ENCODE measurements at places on chromosomes 13 and 19.

- no peak for ATAC-seq
Measured at GRCh38 chr19:15254547-15254946, 22.3 kb upstream of the EPHX3 start.

DNA sequence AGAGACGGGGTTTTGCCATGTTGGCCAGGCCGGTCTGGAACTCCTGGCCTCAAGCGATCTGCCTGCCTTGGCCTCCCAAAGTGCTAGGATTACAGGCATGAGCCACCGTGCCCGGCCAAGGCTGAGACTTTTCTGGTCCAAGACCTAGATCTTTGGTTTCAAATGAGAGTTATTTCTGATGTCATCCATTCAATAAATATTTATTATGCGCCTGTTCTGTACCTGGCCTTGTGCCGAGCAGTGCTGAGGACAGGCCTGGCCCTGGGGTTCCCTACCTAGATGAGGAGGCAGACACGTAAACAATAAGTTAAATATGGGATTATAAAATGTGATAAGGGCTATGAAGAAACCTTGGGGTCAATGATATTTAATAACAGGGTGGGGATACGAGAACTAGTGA is 4.5 kb downstream of the RELB start:
- no peak for ATAC-seq

DNA sequence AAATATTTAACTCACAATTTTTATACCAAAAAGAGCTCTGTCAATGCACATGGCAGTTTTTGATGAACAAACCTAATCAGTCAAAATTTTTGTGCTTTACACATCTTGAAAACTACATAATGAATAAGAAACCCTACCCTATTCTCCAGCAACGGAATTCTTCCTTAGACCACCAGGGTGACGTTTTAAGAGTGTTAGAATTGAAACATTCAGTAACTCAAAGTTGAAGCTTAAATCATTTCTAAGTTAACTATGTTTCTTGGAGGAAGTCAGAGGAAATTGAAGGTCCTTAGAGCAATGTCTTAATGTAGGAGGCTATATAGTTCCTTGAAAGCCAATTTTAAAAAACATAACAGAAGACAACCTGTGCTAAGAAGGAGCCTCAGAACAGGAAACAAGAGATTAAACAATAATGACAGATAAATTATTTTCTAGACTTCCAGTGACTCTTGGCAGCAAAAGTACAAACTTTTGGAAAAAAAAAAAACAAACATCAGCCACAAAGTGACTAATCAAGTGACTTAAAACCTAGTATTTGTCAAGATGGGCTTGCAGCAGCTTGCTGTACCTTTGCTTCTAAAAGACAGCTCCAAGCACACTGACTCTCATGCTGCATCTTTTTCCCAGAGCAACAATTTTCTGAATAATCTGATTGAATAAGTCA is 6.2 kb downstream of the SPRY2 start:
- ATAC-seq = no peak

GRCh38 chr19:58227964-58228584 is 640 bp upstream of the ZNF544 start:
- ATAC-seq = no peak

- ATAC-seq = peak; percentile 54
Measured at GRCh38 chr13:27960362-27961226, 8.5 kb downstream of the CDX2 start.

GRCh38 chr19:5395556-5395955 is 54.9 kb upstream of the PTPRS start:
- no peak for ATAC-seq

DNA sequence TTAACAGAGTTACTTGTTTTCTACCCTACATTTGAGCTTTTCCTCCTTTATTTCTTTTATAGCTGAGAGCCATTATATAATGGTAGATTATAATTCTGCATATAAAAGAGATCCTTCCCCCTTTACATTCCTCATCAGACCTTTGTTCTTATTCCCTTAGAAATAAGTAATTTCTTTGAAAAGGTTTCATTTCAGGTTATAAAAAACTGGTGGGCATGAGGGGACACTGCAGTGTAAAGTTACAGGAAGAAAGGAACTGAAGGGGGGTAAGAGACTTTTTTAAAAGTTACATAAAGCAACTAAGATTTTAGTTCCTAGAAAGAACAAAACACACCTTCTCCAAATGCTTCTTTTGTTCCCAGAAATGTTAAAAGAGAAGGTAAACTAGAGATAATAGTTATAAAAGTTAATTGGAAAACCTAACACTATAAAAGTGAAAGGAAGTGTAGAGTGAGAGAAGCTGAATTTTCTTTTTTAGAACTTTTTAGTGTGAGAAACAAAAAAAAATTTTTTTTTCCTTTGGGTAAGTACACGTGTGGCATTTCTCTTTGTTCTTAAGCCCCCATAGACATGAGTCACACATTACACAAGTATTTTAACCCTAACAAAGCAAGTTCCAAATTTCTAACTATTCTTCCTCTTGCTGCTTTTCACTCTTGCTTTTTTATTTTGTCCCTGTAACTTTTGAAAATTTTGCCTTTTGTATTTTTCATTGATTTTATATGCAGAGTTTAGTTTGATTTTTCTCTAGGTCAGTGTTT is 106.4 kb upstream of the MLNR start:
- peak; percentile 60 for ATAC-seq

GRCh38 chr13:69793783-69794453 is 313.7 kb upstream of the ATXN8OS start:
- ATAC-seq = no peak

DNA sequence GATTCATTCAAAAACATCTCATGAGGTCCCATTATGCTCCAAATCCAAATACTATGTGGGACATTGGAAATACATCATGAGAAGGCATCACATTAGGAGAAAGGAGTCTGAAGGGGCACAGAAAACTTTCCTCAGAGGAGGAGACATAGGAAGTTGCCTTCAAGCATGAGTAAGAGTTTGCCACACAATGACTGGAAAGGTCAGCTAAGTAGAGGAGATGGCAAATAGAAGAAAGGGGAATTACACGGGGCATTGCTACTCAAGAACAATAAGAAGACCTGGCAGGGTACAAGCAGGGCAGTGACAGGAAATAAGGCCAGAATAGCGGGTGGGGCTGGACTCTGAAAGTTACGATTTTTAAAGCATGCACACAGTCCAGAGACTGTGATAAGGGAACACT is 231.6 kb downstream of the SPRY2 start:
- no peak for ATAC-seq

- peak; percentile 79 for ATAC-seq
Measured at GRCh38 chr19:1122972-1123363, 19.2 kb downstream of the GPX4 start.

DNA sequence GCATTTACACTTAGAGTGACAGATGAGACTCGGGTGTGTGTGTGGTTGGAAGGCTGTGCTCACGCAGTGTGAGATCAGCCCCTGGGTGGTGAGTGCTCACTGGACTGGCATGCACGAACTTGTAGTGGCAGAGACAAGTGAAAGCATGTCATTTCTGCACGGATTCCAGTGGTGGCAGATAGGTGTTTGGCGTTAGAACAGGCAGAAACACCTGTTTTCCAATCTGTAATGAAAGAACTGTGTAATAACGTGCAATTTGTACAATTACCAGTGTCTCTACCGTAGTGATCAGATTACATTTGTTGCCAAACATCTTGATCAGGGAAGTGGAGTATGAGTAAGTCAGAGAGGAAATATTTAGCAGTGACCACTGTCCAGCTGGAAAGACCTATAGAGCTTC is 8.2 kb downstream of the LAMP1 start:
- ATAC-seq = peak; percentile 98

DNA sequence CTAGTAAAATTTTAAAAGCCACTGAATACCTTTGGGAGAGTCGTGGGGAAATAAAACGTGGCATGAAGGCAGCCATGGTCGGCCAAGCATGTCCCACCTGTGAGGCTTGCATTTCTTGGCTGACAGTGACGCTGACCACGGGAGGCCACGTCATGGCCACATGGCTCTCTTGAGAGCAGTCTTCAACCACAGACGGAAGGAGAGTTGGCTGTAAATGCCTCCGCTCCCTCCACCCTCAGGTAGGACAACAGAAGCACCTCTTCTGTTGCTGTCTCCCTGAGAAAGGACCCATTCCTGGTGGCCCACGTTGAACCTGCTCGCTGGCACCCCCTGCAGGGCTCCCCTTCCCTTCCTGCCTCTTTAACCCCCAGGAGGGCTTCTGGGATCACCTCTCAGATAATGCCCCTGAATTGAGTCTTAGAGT is 10.6 kb upstream of the LRRC25 start:
- ATAC-seq = peak; percentile 36

DNA sequence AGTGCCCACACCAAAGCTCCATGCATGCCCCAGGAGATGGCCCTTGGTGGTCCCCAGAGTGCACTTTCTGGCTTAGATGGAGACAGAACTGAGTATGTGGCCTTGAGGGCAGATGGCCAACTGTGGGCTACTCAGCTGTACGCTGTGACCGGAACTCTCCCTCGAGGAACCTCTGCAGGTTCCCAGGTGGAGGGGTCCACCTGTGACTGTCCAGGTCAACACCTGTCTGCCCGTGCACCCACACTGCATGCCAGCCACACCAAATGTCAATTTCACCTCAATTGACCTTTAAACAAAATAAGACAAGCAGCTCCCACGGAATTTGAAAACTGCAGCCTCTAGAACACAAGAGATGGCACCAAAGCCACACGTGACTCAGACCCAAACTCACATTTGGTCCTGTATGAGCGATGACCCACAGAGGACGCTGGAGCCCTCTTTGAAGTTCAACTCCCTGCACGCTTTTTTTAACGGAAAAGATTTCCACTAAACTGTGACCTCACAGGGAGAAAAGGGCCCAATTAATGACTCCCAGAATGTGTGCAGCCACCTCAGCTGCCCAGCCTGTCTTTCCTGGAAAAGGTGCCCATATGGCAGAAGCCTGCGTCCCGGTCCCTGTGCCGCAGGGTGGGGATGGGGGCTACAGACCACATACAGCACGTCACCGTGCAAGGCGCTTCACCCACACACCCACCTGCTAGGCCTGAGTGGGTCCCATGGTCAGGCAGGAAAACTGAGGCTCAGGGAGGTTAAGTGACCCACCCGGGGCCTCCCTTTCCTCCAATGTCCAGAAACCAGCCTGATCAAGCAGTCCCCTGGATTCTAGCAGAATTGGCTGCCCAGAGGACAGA is 47.7 kb downstream of the KLF2 start:
- ATAC-seq = no peak

GRCh38 chr13:34216256-34216655 is 398.3 kb downstream of the RFC3 start:
- ATAC-seq = no peak

GRCh38 chr19:38851622-38852230 is 1.9 kb upstream of the HNRNPL start:
- peak; percentile 63 for ATAC-seq

GRCh38 chr13:107005577-107005976 is 437.6 kb upstream of the ARGLU1 start:
- no peak for ATAC-seq

DNA sequence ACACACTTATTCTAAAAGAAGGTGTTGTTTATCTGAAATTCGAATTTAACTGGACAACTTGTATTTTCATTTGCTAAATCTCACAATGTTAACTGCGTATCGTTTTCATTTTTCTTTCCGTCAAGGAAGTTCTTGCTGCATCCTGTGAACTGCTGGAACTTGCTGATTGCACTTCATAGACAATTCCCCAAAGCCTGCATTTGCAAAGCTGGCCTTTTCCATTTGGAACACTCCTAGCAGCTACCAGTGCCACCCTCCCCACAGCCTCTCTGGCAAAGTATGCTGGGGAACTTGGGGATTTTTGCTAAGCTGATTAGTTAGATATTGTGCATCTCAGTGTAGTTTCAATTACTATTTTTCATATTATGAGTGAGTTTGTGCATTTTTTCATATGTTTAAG is 20.4 kb upstream of the ARGLU1 start:
- ATAC-seq = no peak

GRCh38 chr13:87779426-87779825 is 108.3 kb downstream of the SLITRK5 start:
- no peak for ATAC-seq

DNA sequence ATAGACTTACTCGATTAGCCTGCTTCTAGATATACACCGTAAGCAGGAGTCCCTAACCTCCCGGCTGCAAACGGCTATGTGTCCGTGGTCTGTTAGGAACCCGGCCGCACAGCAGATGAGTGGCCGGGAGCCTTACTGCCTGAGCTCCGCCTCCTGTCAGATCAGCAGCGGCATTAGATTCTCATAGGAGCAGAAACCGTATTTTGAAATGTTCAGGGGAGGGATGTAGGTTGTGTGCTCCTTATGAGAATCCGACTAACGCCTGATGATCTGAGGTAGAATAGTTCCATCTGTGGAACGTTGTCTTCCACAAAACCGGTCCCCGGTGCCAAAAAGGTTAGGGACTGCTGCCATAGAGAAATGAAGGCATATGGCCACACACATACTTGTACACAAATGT is 1491.9 kb downstream of the SLITRK5 start:
- no peak for ATAC-seq

DNA sequence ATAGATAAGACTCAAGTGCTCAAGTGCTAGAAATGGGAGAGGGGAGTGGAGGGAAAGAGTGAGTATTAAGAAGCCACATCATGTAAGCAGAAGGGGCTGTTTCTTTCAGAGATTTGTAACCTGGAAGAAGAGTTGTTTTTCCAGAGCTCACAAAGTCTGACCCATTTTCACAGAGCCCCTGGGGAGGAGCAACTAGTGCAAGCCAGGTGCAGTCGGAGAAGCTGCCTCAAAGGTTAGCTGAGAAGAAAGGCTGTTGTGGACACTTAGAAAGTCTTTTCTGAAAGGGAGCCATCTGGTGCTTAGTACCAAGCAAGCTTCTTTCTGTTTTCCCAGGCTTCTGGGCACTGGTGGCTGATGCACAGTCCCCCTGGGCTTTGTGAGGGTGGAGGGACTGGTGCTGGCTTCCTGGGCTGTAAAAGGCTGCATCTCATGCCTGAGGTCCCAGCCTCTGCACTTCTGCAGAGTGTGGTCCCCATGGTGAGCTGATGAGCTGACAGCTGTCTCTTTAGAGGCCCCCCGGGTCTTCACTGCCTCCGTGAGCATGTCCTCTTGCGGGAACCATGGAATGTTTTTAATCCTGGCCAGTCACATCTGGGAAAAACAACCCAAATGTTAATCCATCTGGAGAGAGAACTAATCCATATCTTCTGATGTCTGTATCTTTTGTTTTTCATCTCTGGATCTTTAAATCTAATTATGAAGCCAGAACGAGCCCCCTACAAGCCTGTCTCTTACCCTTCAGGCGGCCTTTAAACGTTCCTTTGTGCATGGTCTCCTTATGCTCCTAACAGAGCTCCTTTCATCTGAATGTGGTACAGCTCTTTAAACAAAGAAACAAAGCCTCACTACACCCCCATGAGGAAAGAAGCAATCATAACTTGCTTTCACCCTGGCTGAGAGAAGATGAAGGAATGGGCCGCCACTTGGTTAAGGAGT is 40.2 kb downstream of the OLFM4 start:
- no peak for ATAC-seq

DNA sequence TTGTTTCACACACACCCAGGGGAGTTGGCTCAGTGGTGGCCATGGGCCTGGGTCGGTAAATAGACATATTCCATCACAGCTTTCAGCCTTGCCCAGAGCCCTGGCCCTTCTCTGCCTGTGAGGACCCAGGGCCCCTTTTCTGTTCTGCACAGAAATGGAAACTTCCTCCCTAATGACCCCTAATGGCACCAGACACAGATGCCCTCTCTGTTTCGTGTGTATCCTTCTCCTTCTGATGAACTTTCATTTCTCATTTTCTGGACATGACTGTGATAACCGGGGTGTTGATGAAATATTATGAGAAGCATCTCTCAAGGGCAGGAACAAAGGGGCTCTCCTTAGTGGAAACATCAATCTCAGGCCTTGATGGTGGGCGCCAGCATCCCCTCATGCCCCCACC is 12.8 kb downstream of the LILRA1 start:
- no peak for ATAC-seq

- no peak for ATAC-seq
Measured at GRCh38 chr19:953445-954271, 27.8 kb downstream of the ARID3A start.

All from esophagus mucosa (tissue), 1 donor.